ENCODE measurements at places on chromosomes 6 and 20.

DNA sequence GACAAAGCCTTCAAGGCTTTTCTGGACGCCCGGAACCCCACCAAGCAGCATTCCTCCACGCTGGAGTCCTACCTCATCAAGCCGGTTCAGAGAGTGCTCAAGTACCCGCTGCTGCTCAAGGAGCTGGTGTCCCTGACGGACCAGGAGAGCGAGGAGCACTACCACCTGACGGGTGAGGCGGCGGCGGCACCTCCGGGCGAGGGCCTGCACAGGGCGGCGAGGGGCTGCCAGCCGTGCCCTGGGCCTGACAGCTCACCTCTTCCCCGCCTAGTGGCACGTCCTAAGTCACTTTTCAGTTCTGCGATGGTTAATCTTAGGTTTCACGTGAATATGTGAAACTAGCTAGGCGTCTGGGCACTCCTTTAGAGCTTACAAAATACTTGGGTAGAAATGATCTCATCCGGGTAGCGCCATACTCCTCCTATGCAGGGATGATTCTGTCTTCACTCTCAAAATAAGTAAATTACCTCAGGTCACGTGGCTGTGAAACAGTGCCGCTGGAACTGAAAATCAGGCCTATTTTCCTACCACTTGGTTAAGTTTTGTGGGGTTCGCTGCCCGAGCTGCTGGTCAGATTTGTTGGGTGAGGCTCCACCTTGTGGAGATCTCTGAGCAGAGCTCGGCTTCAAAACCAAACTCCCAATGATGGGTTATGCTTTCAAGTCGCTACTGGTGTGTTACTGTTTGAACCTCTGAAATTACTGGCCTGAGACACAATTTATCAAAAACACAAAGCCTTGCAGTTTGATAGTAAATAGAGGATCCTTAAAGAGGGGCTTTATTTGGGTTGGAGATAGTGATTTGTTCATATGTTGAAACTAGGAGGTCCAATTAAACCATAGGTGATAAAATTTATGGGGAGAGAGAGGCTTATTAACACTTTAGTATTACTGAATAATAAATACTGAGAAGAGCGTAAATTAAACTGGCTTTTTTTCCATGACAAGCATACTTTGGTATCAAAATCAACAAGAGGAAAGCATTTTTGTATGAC is 15.5 kb upstream of the CLDN20 start:
- DNase-seq = peak; percentile 21

DNA sequence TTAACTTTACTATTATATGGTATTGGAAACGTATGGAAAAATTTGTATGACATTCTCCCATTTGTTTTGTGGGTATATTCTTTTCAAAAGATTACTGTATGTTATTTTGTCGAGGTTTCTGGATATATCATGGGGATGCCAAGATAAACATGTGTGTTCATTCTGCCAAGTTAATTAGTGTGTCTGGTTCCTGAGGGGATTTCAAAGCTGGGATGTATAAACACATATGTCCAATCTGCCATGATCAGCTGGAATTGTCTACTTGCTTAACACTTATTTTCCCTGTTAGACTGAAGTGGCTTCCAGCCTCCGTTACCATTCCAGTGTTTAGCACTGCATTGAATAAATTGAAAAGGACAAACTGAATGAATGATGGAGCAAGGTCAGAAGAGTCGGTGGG is 86.2 kb downstream of the DNAH8 start:
- DNase-seq = no peak

DNA sequence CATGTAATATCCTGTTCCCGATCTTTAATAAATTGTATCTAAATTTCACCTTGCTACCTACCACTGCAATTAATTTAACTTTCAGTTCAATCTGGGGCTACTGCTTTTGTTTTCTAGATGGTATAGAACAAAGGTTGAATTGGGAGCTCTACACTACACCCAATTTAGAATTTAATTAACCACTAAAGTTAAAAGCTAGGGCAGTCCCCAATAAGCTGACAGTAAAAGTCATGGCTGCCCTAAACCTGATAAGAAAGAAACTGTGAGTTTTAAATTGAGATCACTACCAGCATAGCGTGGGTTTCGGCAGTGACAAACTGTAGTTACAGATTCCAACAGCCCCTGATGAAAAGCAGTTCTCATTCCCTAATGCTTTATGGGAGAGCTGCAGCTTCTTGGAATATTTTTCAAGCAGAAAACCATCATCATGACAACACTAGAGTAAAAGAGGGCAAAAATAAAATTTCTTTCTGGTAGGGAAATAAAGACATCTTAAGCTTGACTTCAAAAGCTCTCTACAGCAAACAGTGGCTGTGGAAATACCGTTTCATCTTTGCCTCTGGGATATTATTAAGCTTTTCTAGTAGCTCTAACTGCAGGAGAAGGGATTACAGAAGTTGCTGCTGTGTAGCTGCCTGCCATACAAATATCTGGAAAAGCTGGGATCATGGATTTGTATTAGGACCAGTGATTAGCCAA is 1372.1 kb downstream of the EPHA7 start:
- DNase-seq = no peak

DNA sequence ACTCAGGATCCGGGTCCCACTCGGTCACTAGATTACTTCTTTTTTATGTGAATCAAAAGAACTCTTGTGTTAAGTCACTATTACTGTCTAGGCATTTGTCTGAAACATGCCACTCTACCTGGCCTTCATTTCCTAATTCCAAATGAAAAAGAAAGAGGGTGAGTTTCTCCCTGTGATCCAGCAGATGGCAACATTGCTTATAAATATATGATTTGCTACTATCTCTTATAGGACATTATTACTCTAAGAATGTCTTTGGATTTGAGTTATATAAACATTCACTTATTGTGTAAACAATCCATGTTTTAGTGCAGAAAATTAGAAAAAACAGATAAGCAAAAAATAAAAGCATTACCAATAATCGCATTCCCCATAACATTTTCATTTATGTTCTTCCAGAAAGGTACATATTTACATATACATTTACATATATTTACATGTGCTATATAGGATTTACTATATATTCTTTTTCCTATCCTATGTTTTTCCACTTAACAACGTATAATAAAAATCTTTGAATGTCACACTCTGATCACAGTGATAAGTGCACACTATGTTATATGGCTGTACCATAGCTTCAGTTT is 66.9 kb downstream of the FAXC start:
- DNase-seq = no peak

DNA sequence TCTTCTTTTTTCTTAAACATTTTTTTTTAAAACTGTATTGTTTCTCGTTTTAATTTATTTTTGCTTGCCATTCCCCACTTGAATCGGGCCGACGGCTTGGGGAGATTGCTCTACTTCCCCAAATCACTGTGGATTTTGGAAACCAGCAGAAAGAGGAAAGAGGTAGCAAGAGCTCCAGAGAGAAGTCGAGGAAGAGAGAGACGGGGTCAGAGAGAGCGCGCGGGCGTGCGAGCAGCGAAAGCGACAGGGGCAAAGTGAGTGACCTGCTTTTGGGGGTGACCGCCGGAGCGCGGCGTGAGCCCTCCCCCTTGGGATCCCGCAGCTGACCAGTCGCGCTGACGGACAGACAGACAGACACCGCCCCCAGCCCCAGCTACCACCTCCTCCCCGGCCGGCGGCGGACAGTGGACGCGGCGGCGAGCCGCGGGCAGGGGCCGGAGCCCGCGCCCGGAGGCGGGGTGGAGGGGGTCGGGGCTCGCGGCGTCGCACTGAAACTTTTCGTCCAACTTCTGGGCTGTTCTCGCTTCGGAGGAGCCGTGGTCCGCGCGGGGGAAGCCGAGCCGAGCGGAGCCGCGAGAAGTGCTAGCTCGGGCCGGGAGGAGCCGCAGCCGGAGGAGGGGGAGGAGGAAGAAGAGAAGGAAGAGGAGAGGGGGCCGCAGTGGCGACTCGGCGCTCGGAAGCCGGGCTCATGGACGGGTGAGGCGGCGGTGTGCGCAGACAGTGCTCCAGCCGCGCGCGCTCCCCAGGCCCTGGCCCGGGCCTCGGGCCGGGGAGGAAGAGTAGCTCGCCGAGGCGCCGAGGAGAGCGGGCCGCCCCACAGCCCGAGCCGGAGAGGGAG is 580 bp downstream of the VEGFA start:
- DNase-seq = peak; percentile 31

DNA sequence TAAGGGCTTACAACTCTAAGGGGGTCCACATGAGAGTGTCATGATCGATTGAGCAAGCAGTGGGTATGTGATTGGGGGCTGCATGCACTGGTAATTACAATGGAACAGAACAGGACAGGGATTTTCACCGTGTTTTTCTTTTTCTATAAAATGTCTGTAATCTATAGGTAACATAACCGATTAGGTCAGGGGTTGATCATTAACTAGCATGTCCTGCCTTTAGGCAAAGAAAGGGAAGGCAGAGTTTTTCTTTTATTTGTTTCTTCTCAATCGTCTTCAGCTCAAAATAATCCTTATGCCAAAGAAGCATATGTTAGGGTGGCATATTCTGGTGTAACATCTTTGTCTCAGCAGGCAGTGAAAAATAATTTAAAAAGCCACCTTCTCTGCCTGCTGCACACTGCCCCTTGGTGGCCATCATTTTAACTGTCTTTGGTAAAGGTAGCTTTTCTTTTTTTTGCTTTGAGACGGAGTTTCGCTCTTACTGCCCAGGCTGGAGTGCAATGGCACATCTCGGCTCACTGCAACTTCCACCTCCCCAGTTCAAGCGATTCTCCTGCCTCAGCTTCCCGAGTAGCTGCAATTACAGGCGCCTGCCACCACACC is 9.7 kb upstream of the CEP43 start:
- DNase-seq = no peak

- no peak for DNase-seq
These were observed 38.8 kb downstream of the SESN1 start for GRCh38 chr6:109055771-109056235.

- no peak for DNase-seq
These were observed 31.1 kb upstream of the ENPP4 start for GRCh38 chr6:46098678-46099077.

- DNase-seq = no peak
These were observed 9.3 kb upstream of the ZFP64 start for GRCh38 chr20:52200870-52201269.

DNA sequence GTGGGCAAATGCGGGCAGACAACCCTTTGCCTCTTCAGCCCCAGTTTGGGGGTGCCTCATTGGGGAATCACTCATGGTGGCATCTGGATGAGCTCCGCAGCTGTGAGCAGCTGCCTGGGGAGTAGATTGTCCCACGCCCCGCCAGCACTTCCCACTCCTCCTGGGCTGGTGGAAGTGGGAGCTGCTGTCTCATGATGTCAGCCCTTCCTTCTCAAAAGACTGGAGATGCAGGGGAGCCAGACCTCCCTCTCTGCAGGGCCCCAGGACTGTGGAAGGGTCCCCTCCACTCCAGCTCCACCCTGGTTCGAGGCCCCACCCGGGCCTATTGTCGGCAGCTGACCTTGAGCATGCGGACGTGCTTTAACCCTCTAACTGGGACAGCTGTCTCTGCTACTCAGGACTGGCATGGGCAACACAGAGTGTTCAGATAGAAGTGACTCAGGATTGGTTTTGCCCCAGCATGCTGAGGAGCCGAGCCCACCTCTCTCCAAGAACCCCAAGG is 2.0 kb downstream of the UNC93A start:
- DNase-seq = no peak

GRCh38 chr6:11121851-11122250 is 10.3 kb upstream of the ERVFRD-1 start:
- no peak for DNase-seq

DNA sequence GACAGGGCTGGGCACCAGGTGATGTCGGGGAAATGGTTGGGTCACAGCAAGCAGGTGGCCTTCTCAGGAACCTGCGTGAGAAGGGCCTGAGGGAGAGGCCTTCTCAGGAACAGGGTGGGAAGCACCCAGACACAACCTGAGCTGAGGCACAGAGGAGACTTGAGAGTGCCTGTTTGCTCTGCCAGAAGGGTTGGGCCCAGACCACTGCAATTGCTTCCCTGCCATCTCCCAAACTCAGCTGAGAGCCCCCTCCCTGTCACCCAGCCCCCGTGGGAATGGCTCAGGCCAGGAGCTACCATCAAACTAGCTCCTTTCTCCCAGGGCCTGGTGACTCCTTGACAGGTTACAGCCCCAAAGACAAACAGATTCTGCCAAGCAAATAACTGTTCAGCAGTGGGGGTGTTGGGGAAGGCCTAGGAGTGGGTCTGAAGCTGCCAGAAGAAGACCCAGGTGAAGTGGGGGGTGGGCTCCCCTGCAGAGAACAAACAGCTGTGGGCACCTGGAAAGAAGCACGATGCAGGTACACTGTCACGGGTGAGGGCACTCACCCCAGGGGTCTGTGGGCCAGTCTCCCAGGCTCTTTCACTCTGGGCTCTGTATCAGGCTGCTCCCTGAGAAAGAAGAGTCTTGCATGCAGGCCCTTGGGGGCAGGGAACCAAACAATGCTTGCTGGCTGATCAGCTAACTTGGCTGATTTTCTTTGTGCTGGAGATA is 30.4 kb upstream of the SPDEF start:
- DNase-seq = no peak

GRCh38 chr20:63639093-63639975 is 12.4 kb upstream of the GMEB2 start:
- no peak for DNase-seq

DNA sequence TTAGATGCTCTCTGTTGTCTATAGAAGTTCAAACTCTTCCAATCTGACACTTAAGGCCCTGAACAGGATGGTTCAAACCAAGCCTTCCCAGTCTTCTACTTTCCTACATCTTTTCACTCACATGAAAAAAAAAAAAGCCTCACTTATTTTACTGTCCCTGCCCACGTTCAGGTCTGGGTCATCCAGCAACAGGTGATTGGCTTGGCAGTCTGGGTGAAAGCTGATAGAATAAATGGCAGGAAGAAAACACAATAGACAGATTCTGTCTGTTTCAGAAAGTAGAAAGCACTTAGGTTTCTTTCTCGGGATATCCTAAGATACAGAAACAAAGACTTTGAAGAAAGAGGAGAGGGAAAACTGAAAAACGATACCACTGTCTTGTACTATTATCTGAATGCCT is 61.8 kb upstream of the HSF2 start:
- DNase-seq = no peak

GRCh38 chr20:44489223-44489622 is 13.5 kb downstream of the TTPAL start:
- DNase-seq = no peak

- DNase-seq = no peak
These were observed 233.1 kb upstream of the SUPT3H start for GRCh38 chr6:45610832-45611231.

DNA sequence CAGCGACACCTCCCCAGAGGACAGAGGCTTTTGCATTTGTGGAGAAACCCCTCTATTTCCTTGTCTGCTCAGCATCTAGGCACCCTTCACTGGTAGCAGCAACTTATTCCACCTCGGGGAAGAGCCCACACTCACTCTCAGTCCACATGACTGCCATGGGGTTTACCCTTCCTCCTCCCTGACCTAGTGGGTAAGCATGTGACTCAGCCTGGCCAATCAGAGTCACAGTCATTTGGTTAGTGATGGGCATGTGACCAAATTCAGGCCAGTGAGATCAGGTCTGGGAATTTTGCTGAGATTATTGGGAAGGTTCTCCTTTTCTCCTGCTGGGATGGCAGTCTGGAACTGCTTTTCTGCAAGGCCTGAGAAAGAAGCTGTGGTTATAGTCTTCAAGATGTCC is 145.7 kb upstream of the PHACTR3 start:
- no peak for DNase-seq

- no peak for DNase-seq
These were observed 195.2 kb upstream of the PROKR2 start for GRCh38 chr20:5511930-5512329.
